ENCODE measurements at places on chromosomes 6 and 20.

DNA sequence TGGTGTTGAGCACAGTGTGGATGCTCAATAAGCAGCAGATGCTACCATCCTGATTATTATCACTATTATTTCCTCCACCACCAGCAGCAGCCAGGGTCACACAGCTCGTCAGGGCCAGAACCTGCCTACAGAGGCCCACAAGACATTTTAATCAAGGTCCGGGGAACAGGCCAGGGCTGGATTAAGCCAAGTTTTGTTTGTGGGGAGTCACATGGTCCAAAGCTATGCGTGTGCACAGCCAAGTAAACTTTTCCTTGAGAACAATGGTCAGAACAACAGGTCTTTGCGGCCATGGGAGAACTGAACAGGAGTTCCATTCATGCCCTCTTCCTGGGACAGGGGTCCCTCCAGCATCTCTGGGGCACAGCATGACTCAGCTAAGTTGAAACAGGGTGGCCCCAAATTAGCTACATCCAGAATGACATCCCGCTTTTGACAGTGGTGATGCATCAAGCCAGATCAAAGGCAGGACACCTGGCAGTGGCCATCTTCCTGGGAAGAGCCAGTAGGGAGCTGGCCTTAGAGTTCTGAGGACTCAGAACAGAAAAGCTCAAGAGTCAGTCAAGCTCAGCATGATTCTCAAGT, 11.7 kb downstream of the SNTA1 start:
- DNase-seq = no peak

DNA sequence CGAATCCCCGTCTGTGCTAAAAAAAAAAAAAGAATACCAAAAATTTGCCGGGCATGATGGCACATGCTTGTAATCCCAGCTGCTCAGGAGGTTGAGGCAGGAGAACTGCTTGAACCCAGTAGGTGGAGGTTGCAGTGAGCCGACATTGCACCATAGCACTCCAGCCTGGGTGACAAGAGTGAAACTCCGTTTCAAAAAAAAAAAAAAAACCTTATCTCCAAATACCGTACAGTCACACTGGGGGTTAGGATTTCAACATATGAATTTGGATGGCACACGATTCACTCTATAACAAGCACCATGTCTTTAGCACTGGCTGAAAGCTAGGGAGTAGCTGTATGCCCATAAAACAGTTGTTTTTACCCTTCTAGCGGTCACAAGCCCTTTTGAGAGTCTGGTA, 3.8 kb downstream of the SMIM13 start:
- no peak for DNase-seq

GRCh38 chr6:53916804-53917463, 122.1 kb downstream of the LRRC1 start:
- DNase-seq = no peak

GRCh38 chr6:31680226-31681134, at the start of gene LY6G5C:
Gene LY6G5C (minus strand): TSS chr6:31681067. CDS start chr6:31680373, 694 bp downstream.
- peak; percentile 79 for DNase-seq

GRCh38 chr6:12271997-12272396, 18.2 kb upstream of the EDN1 start:
- DNase-seq = no peak

GRCh38 chr6:140276133-140276532, 901.7 kb upstream of the CITED2 start:
- DNase-seq = no peak

All from H1 (cell line).